ENCODE measurements at places on chromosomes 6 and 20.
A peak's percentile ranks its signal among the peaks of the same experiment; 100 is the strongest.

DNA sequence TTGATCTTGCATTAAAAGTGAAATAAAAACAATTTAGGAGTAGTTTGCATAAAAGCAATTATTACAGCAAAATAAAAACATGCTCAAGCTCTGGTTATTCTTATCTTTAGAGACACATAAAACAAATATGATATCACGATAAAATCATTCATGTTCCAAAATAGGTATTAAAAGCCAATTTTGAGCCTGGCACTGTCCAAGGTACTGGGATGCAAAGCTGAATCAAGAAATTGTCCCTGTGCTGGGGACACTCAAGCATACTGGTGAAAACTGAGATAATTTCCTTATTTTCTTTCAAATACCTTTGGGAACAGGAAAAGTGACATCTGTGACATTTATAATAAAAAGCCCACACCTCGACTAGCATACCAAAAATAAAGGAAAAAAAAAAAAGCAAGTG is 931 bp upstream of the MTCL3 start:
- DNase-seq, result no peak

GRCh38 chr20:37984018-37984785 is 49.1 kb downstream of the TTI1 start:
- DNase-seq, result no peak

DNA sequence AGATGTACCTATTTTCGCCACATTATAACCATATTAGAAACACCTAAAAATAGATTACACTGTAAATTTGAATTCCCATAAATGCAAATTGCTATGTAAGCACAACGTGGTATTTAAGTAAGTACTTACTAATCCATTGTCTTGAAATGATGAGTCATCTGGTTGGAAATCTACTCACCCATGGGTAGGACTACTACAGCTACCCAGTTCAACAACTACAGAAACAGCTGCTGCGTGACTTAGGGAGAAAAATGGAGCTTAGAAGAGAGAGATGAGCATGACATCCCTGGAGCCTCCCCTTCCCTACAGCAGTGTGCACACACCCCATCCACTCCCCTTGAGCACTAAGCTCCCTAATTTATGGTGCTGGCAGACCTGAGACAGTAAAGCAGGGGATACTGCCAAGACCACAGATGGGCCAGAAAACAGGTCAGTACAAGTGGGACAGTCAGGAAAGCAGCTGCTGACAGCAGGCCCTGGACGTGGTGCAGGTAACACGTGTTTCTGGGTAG is 26.9 kb downstream of the RRAGD start:
- peak; percentile 18 for DNase-seq

GRCh38 chr20:388034-388994 is 7.8 kb downstream of the TRIB3 start:
- DNase-seq, result no peak

DNA sequence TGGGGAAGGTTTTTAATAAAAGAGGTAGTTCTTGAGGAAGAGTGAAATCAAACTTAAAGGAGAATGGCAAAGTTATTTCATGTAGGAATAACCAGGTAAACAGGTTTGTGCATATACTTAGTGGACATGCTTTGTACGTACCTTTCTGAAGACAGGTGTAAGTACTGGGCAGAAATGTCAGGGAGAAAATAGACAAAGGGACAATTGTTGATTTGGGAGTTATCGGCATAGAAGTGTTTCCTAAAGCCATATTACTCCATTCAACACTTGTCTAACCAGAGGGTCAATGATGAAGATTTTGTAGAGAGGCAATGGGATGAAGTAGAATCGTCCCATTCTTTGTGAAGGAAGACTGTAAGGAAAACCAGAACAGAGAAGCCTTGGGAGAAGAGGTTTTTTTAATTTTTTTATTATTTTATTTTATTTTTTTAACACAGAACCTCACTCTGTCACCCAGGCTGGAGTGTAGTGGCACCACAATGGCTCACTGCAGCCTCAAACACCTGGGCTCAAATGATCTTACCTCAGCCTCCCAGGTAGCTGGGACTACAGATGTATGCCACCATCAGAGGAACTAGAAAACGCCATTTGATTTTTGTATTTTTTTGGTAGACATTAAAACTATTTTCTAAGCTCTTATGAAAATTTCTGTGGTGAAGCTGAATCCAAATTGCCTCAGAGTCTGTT is 18.0 kb downstream of the SMAP1 start:
- no peak for DNase-seq

DNA sequence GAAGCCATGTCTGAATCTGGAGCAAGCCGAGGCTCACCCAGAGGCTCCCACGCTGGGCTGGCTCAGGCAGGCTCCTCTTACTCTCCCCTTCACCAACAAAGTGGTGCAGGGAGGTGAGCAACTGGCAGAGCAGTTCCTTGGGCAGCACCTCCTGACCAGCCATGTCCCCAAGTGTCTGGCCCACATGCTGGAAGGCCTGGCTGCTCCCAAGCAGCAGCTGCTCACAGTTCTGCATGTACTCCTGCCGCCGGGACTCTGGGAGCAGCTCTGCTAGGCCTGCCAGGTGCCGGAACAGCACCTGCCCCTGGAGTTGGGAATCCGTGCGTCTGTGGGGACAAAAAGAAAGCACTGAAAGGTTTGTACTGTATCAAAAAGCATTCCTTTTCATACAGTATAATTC is 57.1 kb upstream of the LYRM2 start:
- no peak for DNase-seq

DNA sequence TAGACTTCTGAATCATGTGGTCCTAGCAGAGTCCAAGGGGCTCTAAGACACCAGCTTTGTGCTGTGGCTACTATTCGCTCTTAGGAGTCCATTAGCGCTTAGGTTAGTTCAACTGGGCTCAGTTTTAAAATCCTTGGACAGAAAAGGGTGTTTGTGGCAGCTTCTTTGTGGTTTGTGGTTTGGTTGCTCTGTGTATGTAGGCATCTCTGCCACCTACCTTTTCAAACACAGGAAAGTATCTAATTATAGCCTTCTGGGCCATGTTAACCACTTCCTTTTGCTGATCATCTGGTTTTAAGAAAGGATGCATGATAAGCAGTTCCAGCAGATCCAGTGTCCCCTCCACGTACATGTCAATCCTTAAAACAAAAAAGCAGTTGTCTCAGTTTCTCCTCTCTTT is 10.8 kb downstream of the GSTA4 start:
- DNase-seq, result peak; percentile 83

DNA sequence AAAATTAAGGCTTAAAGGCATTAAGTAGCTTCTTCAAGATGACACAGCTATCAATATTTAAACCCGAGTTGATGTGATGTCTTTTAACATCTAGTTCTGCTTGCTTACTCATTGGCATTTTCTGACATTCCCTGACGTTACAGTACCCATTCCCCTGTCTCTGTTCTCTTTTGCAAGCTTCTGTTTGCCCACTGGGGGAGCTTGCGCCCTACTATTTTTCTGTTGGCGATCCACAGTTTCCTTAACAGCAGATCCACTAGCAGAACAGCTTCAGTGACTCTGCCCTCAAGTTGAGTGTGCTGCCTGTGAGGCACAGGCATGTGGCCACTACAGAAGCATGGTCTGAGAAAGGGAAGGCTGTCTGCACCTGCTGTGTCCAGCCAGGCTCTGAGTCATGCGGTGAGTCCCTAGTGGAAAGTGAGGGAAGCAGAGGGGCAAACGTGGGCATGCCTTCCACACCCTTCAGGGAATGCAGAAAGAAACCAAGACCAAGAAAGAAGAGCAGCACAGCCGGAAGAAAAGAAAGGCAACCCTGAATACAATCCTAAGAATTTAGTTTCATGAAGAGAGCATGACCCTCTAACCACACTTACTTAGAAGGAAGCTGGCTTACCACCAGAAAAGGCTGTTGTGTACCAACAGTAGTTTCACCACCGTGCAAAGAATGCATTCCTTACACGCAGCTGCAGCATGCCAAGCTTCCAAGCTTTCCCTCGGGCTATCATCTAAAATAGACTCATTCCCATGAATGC is 97.7 kb upstream of the VGLL2 start:
- DNase-seq, result no peak

GRCh38 chr6:15089569-15090144 is 156.2 kb upstream of the JARID2 start:
- DNase-seq, result no peak

- DNase-seq, result peak; percentile 48
Measured at GRCh38 chr20:56343861-56344381, 14.9 kb upstream of the FAM210B start.

DNA sequence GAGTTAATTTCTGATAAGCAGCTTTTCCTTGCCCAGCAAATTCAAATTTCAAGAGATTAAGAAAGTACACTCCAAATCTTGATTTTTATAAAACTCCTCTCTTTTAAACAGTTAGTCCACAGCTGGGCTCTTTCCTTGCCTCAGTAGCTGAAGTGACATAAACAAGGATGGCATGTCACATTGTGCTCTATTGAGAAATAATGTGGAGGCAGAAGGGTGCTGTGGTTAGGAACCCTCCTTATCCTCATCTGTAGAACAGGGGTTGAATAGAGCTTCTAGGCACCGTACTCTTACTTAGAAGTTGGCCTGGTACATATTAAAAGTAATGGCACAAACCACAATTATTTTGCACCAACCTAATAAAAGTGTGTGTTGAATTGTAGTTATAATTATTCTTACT is 70.3 kb downstream of the RSPO3 start:
- DNase-seq, result no peak

DNA sequence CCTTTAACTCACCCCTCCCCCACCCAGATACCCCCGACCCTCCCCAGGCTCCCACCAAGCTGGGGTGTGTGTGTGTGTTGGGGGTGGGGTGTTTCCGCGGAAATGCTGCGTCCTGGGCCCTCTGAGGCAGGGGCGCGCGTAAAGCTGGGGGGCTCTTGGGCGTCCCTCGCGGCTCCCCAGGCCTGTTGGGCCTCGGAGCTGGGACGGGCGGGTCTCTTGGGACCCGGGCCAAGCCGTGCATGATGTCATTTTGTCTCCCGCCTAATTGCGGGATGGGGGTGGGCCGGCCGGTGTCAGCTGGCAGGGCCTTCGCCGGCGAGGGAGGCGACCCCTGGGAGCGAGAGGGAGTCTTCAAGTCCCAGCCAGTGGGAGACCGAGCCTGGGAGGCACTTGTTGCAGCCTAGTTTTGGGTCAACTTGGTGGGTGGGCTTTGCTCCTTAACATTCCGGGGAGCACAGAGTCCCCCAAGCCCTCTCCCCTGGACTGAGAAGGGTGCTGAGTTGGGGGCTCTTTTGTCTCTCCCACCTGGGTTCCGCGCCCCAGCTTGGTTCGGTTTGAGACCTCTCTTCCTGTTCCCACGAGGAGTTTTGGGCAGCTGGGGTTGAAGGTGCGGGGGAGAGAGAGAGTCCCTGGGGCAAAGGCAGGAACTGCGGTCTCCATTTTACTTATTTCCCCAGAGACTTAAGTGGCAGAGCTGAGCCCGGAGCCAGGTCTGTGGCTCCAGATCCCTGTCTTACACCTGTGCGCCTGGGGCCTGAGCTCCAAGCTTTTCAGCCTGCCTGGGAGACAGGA is 623 bp downstream of the MYBL2 start:
- no peak for DNase-seq

DNA sequence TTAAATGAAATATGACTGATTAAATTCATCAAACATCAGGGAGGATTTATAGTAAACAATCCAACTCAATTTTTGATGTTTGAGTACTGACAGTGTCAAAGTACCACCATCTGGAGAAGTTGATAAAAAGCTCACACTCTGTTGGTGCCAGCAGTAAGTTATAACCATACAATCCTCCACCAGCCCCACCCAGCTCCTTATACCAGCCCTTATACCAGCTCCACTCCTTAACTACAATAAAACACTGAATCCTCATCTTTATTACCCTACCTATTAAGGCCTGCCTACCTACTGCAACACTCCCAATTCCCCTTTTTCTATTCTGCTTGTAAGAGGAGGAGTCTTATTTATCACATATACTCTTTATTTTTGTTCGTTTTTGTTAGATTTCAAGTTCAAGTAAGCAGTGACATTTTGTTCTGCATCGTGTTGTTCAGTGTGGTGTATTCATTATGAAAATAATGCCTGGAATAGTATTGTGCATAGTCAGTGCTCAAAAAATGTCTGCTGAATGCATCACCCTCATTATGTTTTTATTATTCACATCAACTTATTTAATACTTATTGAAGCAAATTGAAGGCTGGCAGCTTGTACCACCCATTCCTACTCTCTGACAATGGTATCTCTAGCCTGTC is 954.7 kb upstream of the ADGRB3 start:
- no peak for DNase-seq

Data from activated CD4-positive, alpha-beta T cell treated with anti-CD3 and anti-CD28 coated beads, Interleukin-2, Interleukin-4, amounts not matched to agents 100 ng/mL and 50 ng/mL, durations not matched to agents 16 hours and 8 hours (primary cell).